ENCODE measurements at places on chromosomes 6 and 20. TPM values are rescaled to one million over a fixed set of nuclear protein-coding genes. Genes with fewer than 3 reads are reported as not detected.

The CFAP61 gene
- 0.35 TPM for total RNA-seq

The PCMT1 gene
- total RNA-seq = 102 TPM

The RING1 gene
- total RNA-seq = 24.8 TPM

The VGLL2 gene
- not detected for total RNA-seq

The PSMB9 gene
- total RNA-seq = 14.0 TPM

The BFSP1 gene
- 3.8 TPM for total RNA-seq

The MAFB gene
- total RNA-seq = 0.15 TPM

The LY86 gene
- total RNA-seq = not detected

The ECI2 gene
- 60.1 TPM for total RNA-seq

The PRKN gene
- 0.24 TPM for total RNA-seq

The LY6G6F gene
- not detected for total RNA-seq

The SNHG17 gene
- 178 TPM for total RNA-seq

The ZNF391 gene
- 0.23 TPM for total RNA-seq

The MLN gene
- not detected for total RNA-seq

The MEP1A gene
- not detected for total RNA-seq

The SCRT2 gene
- not detected for total RNA-seq

The MAP7 gene
- 19.0 TPM for total RNA-seq

The XPO5 gene
- 26.2 TPM for total RNA-seq

The SNX5 gene
- 224 TPM for total RNA-seq

The LHFPL5 gene
- 0.23 TPM for total RNA-seq

The HLA-DRB5 gene
- total RNA-seq = not detected

The SLC22A3 gene
- 55.6 TPM for total RNA-seq

The OR2B6 gene
- total RNA-seq = not detected

The RAET1E gene
- total RNA-seq = 2.3 TPM

The CYP21A2 gene
- total RNA-seq = not detected

The KIAA0408 gene
- 5.4 TPM for total RNA-seq

The CD93 gene
- total RNA-seq = not detected

The UNC5CL gene
- 0.65 TPM for total RNA-seq

The KCNG1 gene
- total RNA-seq = 35.1 TPM

The OR2H1 gene
- not detected for total RNA-seq

The OSER1 gene
- 56.1 TPM for total RNA-seq

The MRPS18B gene
- total RNA-seq = 114 TPM

The MARCKS gene
- total RNA-seq = 11.1 TPM

The GABRR1 gene
- not detected for total RNA-seq

The ADGRF5 gene
- not detected for total RNA-seq

The ARHGAP18 gene
- total RNA-seq = 4.9 TPM

The PSORS1C1 gene
- total RNA-seq = 4.6 TPM

The EDN3 gene
- total RNA-seq = 2.9 TPM

The GLP1R gene
- total RNA-seq = not detected

The BPIFB1 gene
- 0.05 TPM for total RNA-seq

The TTI1 gene
- 22.3 TPM for total RNA-seq

The REM1 gene
- 0.90 TPM for total RNA-seq

The GPR6 gene
- total RNA-seq = not detected

The ARMC12 gene
- total RNA-seq = 0.55 TPM

The KCNK15 gene
- total RNA-seq = 0.23 TPM
